ENCODE measurements at places on chromosomes 7 and 10.

DNA sequence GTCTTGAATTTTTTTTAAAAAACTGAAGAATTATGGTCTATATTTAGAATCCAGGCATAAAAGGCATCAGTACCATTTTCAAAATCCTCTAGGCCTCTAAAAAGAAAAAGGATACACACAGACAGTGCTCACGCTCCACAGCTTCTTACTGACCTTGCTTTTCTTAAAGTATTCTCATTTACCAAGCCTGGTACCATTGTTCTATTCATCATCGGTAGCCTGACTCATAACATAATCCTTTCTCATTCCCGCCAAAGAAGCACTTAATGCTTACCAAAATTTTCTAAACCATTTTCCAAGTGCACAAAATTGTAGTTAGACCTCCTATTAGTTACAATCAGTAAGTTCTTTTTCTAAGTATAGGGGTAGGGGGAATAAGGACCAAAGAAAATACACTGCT, 54.6 kb downstream of the ATE1 start:
- no peak for DNase-seq

GRCh38 chr7:85186083-85186520, 754 bp downstream of the SEMA3D start:
- no peak for DNase-seq

GRCh38 chr10:21406595-21407193, 118.8 kb downstream of the SKIDA1 start:
- DNase-seq = no peak

GRCh38 chr10:98399784-98400183, 15.2 kb downstream of the PYROXD2 start:
- DNase-seq = no peak

DNA sequence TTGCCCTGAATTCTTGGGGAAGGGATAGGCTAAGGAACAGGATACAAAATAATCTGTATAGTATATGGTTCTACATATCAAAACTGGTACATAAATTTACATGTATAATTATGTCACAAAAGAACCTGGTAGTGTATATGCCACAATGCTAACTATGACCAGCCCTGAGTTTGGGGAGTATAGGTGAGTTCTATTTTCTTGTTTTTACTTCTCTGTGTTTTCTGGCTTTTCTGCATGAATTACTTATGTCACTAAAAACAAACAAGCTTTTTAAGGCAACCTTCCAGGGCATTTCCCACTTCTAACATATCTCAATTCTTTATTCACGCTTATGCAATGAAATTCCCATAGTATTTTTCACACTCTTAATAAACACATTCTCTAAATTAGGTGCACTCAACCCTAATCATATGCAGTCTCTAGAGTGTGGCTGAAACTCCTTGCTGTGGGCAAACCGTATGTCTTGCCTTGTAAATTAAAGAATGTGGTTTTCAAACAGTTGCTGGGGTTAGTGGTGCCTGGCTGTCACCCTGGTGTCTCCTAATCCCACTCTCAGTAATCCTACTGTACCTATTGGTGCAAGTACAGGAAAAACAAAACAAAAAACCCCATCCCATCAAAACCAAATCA, 14.0 kb upstream of the INSIG1 start:
- DNase-seq = no peak

DNA sequence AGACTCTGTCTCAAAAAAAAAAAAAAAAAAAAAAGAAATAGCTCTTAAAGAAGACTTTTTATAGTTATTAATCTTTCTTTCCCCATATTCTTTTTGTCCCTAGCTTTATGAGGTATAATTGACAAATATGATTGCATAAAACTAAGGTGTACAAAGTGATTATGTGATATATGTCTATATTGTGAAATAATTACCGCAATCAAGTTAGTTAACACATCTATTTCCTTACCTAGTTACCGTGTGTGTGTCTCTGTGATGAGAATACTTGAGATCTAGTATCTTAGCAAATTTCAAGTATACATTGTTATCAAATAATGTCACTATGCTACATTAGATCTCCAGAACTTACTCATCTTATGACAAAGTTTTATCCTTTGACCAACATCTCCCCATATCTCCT, 30.7 kb upstream of the UBN2 start:
- DNase-seq = no peak

DNA sequence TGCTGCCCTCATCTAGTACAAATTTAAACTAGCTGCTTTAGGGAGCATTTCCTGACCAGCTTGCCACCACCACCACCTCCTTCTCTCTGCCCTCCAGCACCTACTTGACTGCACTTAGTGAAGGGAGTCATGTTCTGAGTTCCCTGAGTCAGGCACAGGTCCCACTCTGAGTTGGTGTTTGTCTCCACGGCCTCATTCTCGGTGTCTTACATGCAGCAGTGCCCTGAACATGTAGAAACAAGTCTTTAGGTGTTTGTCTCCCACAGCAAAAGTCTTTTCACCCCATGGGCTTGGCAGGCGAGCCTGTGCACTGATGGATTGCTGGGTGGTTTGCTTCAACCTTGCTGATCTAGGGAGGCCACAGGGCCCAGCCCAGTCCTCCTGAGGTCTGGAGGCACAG, 16.9 kb downstream of the TSPAN14 start:
- no peak for DNase-seq

- DNase-seq = no peak
Observed at GRCh38 chr7:115356139-115356746, 434.3 kb downstream of the MDFIC start.

- no peak for DNase-seq
Observed at GRCh38 chr7:82164813-82165212, 278.8 kb downstream of the CACNA2D1 start.

DNA sequence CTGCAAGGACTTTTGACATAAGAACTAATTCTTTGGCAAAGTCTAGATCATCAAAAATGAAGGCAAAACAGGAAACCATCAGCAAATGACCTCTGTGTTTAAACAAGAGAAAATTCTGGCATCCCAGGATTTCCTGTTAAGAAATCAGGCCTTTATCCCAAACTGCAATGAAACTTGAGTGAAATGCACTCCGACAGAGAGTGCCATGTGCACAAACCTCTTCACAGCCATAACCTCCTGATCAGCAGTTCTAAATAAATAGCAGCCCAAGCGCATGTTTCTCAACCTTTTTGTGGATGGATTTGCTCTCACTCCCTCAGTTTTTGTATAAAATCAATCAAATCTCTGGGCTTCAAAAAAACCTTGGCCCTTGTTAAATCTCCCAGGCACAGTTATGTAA, 107.7 kb upstream of the EEPD1 start:
- no peak for DNase-seq

GRCh38 chr10:33777223-33777622, 442.8 kb upstream of the NRP1 start:
- no peak for DNase-seq

- no peak for DNase-seq
Observed at GRCh38 chr7:90856351-90857070, 260.4 kb downstream of the CDK14 start.

GRCh38 chr10:112755446-112756234, 194.4 kb upstream of the TCF7L2 start:
- no peak for DNase-seq

DNA sequence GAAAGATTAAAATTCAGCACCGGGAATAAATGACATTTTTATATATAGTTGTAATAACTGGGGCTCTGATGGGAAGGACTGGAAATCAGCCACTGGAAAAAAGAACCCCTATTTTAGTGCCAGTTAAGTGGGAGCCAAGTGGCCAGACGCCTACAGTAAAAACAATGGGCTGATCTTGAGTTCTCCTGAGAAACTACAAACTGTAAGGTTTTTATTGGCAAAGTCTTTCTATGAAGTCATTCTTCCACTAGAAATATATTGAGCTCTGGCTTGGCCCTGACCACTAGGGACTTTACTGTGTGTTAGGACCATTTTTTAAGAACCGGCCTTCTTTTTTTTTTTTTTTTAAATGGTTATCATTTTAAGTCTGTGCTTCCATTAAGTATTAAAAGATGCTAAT, 79.6 kb downstream of the ZNF22 start:
- DNase-seq = no peak

GRCh38 chr7:135771051-135771450, 22.4 kb upstream of the FAM180A start:
- DNase-seq = no peak

- DNase-seq = no peak
Observed at GRCh38 chr7:121741896-121742295, 131.1 kb upstream of the PTPRZ1 start.

- no peak for DNase-seq
Observed at GRCh38 chr10:32131388-32131787, 75.2 kb upstream of the KIF5B start.

- no peak for DNase-seq
Observed at GRCh38 chr10:133358162-133358924, 524 bp upstream of the FUOM start.

DNA sequence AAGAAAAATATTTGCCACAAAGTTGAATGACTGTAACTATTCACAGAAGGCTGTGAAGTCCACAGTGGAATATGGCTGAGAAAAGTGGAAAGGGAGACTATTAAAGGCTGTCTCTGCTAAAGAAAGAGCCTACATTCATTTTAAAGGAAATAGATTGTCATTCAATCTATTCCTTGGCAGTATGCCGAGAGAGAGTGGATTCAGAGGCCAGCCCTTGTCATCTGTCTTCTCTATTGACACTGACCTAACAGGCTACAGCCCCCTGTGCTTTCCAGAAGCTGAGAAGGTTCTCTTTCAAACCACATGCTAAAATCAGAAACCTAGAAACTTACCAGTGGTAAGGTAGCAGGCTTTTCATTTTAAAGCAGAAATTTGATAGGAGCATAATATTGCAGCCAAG, 12.1 kb downstream of the ODAD2 start:
- DNase-seq = no peak

DNA sequence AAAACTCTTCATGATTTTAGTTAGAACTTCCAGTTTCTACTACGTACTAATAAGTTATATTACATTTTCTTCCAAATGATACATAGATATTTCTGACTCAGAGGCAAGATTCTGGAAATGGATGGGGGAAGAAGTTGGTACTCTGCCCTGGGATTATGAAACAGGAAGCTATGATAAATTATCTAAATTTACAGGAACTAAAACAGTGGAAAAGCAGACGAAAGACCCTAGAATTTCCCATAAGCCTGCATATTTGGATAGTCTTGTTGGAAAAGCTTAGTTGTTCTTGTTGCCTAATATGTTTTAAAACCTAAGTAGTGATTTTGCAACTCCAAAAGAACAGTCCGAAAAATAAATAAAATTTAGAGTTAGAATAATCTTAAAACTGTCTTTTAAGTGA, 21.8 kb downstream of the CFAP69 start:
- no peak for DNase-seq

- DNase-seq = no peak
Observed at GRCh38 chr7:82360591-82361368, 82.8 kb downstream of the CACNA2D1 start.

- DNase-seq = no peak
Observed at GRCh38 chr10:65581426-65582026, 1344.3 kb upstream of the LRRTM3 start.

- DNase-seq = no peak
Observed at GRCh38 chr10:47356708-47357107, 8.5 kb downstream of the RBP3 start.
